NCI-H2081 (cell line): ENCODE measurements at places on chromosomes 6 and 20.

- no peak for DNase-seq
These were observed at the start of gene NFYA for GRCh38 chr6:41072836-41073202. NFYA (plus strand) TSS chr6:41072974; CDS start chr6:41079090, 6,116 bp downstream.

DNA sequence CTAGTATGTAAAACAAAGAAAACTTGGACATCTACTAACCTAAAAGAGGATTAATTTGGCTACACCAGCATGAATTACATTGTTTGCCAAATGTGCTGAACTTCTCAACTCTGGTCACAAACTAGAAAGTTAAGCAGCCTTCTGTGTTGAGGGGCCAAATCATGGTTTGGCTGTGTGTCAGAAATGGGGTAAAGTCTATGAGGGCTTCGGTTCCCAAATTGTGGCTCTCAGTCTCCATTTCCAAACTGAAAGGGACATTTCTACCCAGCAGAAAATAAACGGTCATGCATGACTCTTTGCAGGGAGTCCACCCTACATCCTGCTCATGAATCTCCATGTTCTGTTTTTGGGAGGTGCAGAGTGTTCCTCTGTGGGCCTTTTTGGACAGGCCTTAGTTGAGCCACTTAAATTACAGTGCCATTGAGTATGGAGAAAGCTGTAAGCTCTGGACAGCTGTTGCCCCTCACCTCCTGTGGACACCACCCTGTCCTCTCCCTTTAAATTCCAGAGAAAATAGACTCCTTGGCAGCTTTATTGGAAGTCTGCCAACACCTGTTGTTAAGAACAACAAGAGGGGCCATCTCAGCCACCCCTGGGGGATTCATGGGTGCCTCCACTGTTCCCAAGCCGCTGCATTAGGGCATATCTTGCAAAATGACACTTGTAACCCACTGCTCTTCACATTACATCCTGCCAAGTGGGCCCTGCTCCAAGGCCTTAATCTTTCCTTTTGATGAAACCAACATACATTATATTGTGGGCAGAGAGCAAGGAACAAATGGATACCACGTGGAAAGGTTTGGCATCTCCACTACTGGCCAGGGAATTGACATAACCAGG is 27.5 kb upstream of the SNRPC start:
- DNase-seq = no peak

- no peak for DNase-seq
These were observed 1.5 kb downstream of the FOXQ1 start for GRCh38 chr6:1313384-1313766.

DNA sequence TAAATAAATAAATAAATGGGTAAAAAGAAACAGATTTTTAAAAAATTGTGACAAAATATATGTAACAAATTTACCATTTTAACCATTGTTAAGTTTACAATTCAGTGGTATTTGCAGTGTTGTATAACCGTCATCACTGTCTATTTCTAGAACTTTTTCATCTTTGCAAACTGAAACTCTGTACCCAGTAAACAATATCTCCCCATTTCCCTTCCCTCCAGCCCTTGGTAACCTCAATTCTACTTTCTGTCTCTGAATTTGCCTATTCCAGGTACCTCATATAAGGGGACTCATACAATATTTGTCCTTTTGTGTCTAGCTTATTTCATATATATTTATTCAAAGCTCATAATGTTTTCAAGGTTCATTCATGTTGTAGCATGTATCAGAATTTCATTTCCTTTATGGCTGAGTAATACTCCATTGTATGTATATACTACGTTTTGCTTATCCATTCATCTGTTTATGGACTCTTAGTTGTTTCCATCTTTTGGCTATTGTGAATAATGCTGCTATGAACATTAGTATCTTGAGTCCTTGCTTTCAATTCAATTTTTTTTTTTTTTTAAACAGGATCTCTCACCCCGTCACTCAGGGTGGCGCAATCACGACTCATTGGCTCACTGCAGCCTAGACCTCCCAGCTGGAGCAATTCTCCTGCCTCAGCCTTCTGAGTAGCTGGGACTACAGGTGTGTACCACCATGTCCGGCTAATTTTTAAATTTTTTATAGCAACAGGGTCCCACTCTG is 8.9 kb downstream of the MANBAL start:
- no peak for DNase-seq
